ENCODE measurements at places on chromosomes 6 and 20. TPM values are rescaled to one million over a fixed set of nuclear protein-coding genes. Genes with fewer than 3 reads are reported as not detected.

MEP1A gene
- polyA plus RNA-seq = 0.07 TPM

BRD2 gene
- 21.7 TPM for polyA plus RNA-seq

SLC32A1 gene
- not detected for polyA plus RNA-seq

CRISP3 gene
- not detected for polyA plus RNA-seq

AFG1L gene
- 0.43 TPM for polyA plus RNA-seq

ATP6V1G2 gene
- polyA plus RNA-seq = not detected

RNASET2 gene
- 493 TPM for polyA plus RNA-seq

ZC2HC1B gene
- polyA plus RNA-seq = not detected

NKAPL gene
- polyA plus RNA-seq = 1.1 TPM

GABRR2 gene
- polyA plus RNA-seq = not detected

TUBB2B gene
- polyA plus RNA-seq = 0.15 TPM

RIPPLY2 gene
- polyA plus RNA-seq = not detected

GRIK2 gene
- polyA plus RNA-seq = not detected

MTO1 gene
- polyA plus RNA-seq = 14.4 TPM

RNF182 gene
- polyA plus RNA-seq = not detected

CASP8AP2 gene
- polyA plus RNA-seq = 7.4 TPM
